ENCODE measurements at places on chromosomes 7 and 10. TPM values are rescaled to one million over a fixed set of nuclear protein-coding genes. Genes with fewer than 3 reads are reported as not detected.

DNA sequence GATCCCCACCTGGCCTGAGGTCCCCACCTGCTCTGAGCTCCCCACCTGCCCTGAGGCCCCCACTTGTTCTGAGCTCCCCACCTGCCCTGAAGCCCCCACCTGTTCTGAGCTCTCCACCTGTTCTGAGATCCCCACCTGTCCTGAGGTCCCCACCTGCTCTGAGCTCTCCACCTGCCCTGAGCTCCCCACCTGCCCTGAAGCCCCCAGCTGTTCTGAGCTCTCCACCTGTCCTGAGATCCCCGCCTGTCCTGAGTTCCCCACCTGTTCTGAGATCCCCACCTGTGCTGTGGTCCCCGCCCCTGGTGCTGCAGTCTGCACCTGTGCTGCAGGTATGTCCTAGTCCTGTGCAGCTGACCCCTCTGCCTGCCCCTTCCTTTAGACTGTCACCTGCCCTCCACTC lies 561.6 kb downstream of the TCERG1L start:
- no peaks in the 10 kb centered on the region for H3K27me3 ChIP-seq
- DNase-seq: no peak
- H3K4me3 ChIP-seq: no peak overlapping the region
- no peaks in the 10 kb centered on the region for H3K4me1 ChIP-seq

- H3K27me3 ChIP-seq: no peaks in the 10 kb centered on the region
- H3K4me3 ChIP-seq: no peak overlapping the region
- no peak for DNase-seq
- no peak overlapping the region for H3K27ac ChIP-seq
- H3K36me3 ChIP-seq: no peaks in the 10 kb centered on the region
Measured at GRCh38 chr10:3976718-3977117, 191.7 kb upstream of the KLF6 start.

Gene CCDC3
- total RNA-seq: not detected

Gene NAT16
- total RNA-seq: not detected

GRCh38 chr10:90917238-90917967 lies 3.5 kb downstream of the ANKRD1 start:
- no peaks in the 10 kb centered on the region for H3K4me1 ChIP-seq
- H3K36me3 ChIP-seq: no peaks in the 10 kb centered on the region
- no peaks in the 10 kb centered on the region for H3K27me3 ChIP-seq
- no peak for DNase-seq
- no peak overlapping the region for H3K27ac ChIP-seq

Gene TDRD1
- 0.13 TPM for total RNA-seq

DNA sequence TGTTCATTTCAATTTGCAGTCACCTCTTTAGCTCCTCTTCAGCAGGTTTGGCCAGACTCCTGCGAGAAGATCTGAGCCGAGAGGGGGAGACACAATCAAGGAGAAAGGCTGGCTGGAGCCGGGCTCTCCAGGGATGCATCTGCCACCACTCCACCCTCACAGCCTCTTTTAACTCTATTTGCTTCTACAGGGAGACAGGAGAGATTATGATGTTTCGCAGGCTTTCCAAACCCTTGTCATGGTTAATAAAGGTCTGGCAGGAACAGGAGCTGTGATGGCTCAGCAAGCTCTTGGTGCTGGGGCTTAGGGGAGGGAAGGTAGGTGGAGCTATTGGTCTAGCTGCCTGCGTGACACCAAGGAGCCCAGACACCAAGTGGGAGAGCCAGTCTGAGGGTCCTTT lies 448.1 kb upstream of the PODXL start:
- H3K27ac ChIP-seq: no peak overlapping the region
- no peak overlapping the region for H3K4me3 ChIP-seq
- H3K27me3 ChIP-seq: no peaks in the 10 kb centered on the region
- H3K4me1 ChIP-seq: no peaks in the 10 kb centered on the region
- H3K36me3 ChIP-seq: no peaks in the 10 kb centered on the region
- DNase-seq: no peak

Gene GIMAP6
- 44.9 TPM for total RNA-seq

- no peak overlapping the region for H3K4me3 ChIP-seq
- no peak overlapping the region for H3K27ac ChIP-seq
- no peaks in the 10 kb centered on the region for H3K36me3 ChIP-seq
- no peak for DNase-seq
- H3K27me3 ChIP-seq: no peaks in the 10 kb centered on the region
- H3K4me1 ChIP-seq: peaks cover 5% of the 10 kb centered on the region
Measured at GRCh38 chr7:104951546-104951945, 62.5 kb upstream of the KMT2E start.

GRCh38 chr10:104641187-104641936 lies at the start of gene SORCS3:
TSS of gene SORCS3 (plus strand) at chr10:104641290.
- H3K36me3 ChIP-seq: no peaks in the 10 kb centered on the region
- H3K4me1 ChIP-seq: no peaks in the 10 kb centered on the region
- no peak within 1 kb of the TSS for H3K27ac ChIP-seq
- peaks cover 15% of the 10 kb centered on the region for H3K27me3 ChIP-seq

Gene CACNA2D1
- not detected for total RNA-seq

Gene ADCYAP1R1
- not detected for total RNA-seq

Gene TUBB8
- total RNA-seq: not detected

Gene CDNF
- total RNA-seq: 1.2 TPM

GRCh38 chr10:26211781-26212444 lies 4.7 kb upstream of the GAD2 start:
- no peaks in the 10 kb centered on the region for H3K4me1 ChIP-seq
- H3K4me3 ChIP-seq: no peak overlapping the region
- no peak overlapping the region for H3K27ac ChIP-seq
- peaks cover 32% of the 10 kb centered on the region for H3K27me3 ChIP-seq
- no peaks in the 10 kb centered on the region for H3K36me3 ChIP-seq

Measured in CD8-positive, alpha-beta memory T cell (primary cell).